ENCODE measurements at places on chromosomes 1 and 21.

DNA sequence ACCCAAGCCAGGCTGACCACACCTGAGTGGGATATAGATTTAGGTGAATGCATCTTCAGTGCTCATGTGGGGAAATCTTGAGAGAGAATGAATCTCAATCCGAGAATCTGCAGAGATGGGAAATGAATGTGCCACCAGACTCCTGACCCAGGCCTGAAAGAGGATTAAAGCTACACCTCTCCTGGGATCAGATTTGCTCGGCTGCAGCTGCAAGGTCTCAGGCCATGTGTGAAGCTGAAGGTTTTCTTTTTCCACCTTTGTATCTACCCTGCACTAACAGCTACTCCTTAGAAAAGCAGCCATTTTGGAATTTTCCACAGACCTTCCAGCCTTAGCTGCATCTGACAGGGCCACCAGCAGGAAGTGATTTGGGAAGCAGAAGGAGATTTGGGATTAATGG lies 18.3 kb downstream of the GPR3 start:
- no peak for DNase-seq

DNA sequence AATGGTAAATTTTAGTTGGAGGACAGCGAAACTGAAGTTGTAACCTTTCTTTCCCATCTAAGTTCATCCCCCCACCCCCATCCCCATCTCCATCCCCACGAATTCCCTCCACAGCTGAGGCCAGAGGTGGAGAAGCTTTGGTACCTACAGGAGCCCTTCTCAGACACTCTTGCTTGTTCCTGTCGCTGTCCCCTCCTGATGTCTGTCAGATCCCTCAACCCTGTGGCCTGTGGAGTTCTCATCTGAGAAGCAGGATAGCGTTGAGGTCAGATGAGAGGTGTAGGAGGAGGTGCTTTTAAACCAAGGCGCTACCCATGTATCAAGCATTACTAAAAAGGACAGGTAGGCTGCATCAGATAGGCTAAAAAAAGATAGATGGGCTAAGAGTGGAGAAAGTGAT lies 769 bp downstream of the NTPCR start:
- DNase-seq, result peak; percentile 52

DNA sequence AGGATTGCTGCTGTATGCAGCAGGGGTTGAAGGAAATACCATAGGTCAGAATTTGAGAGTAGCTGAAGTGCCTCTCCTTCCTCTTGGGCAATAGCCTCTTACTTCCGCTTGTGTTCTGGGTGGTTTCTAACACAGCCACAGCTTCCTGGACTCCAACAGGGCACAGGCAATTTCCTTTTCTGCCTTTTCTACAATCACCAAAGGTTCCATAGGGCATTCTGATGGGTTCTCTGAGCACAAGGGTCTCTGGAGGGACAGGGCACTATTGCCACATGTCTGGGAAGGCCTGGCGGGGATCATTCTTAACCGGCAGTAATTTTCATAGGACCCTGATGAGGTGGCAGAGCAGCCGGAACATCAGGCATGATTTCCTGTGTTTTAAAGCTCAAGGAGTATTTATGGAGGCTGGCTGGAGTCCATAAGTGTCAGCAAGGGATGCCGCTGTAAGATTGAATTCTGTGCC lies 5.5 kb upstream of the AGTRAP start:
- DNase-seq, result peak; percentile 63

DNA sequence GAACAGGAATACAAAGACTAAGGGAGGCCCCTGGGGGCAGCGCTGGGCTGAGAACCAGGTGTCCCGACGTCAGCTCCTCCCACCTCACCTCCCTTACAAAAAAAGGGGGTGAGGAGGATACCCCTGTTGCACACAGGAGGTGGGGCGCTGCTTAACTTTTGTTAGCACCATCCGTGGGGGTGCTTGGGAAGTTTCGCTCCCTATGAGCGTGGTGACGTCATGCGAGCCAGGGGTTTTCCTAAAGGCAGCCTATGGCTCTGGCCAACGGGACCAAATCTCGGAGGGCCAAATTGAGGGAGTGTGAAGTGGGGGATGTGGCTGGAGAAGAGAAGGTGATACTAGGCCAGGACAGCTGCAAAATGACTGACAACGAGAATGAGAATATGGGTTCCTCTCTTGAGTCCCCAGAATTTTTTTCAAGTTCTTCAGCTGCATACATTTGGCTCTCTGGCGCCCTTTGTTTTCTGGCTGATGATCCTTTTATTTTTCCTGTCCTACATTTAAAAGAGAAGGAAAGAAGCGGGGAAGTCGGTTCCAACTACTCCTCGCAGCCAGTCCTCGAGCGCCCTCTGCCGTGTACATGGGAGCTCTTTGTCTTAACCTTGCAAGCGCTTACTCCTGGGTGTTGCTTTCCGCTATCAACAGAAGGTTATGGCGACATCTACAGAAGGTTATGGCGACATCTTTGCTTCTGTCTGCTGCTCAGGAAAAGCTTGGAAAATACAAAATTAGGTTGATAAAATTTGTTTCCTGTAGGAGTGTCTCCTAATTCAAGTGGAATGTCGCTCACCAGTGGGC lies 48.0 kb upstream of the ZC3H11B start:
- peak; percentile 84 for DNase-seq

DNA sequence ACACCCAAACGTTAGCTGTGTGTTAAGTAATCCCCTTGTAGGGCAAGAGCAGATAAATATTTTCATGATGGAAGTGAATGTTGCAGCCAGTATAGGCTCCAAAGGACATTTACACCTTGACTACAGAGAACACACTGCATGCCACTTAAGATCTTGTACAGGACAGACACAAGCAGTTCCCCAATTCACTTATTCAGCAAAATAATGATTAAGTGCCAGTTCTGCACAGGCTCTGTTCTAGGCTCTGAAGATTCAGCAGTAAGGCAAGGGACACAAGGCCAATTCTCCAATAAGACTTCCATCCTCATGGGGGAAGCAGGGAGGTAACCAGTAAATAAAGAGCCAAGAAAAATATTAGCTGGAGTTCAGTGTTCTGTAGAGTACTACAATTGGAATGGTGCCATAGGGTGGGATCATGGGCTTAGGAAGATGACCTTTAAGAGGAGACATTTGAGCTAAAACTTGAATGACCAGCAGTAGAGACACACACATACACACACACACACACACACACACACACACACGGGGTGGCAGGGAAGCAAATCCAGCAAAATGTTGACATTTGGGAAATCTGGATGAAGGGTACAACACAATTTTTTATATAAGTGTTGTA lies 199.9 kb upstream of the JUN start:
- DNase-seq, result no peak

DNA sequence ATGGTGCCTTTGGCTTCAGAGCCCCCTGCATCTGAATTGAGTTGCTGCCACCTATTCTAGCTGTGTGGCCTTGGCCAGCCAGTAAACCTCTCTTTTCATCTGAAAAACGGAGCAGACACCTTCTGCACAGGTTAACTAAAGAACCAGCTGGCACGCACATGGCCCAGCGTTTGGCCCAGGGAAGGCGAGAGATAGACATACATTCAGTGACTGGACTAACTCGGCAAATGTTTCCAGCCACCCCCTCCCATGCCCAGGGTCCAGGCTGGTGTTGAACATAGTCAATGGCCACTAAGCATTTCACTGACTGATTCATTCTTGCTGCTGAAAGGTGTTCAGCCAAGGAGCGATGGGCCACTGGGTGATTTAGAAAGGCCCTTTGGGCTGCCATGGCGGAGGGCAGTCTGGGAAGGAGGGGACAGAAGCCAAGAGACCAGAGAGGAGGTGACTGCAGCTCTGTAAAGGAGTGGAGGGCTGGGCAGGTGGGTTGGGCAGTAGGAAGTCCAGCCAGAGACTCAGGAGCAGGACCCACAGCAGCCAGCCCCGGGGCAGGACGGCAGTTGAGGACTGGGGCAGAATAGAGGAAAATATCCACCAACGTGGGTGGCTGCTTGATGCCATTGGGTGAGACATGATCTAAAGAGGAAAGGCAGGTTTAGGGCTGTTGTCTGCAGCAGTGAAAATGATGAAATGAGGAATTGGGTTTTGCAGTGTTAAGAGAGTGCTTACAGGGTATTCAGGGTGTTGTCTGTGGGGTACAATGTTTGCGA lies 184.3 kb downstream of the HIVEP3 start:
- DNase-seq, result no peak

DNA sequence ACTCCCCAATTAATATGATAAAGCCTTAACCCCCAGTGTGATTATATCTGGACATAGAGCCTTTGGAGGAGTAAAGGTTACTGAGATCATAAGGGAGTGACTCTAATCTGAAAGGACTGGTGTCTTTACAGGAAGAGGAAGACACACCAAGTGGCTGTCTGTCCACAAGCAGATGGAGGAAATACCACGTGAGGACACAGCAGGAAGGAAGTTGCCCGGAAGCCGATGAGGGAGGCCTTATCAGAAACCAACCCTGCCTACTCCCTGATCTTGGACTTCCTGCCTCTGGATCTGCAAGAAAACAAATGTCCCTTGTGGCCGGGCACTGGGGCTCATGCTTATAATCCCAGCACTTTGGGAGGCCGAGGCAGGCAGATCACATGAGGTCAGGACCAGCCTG lies 110.3 kb upstream of the CHRM3 start:
- no peak for DNase-seq

- no peak for DNase-seq
Measured at GRCh38 chr1:3776231-3776961, 3.8 kb downstream of the SMIM1 start.

DNA sequence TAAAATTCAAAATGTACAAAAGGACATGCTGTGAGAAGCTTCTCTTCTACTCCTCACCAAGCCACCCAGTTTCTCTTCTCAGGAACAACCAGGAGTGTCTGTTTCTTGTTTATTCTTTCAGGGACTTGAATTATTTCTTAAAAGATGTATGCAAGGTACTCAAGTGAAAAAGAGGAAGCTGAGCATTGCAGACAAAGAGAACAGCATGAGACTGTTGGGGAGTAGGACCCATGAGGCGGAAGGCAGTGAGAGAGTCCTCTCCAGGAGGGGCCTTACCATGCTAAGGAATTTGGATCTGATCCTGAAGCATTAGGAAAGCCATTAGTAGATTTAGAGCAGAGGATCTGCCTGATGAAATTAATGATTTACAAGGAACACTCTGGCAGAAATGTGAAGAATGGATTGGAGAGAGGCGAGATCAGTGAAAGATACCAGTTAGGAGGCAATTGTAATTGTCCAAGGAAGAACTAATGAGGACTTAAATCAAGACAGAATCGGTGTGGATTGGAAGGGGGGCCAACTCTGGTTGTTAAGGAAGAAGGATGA lies 14.7 kb upstream of the SSX2IP start:
- no peak for DNase-seq

DNA sequence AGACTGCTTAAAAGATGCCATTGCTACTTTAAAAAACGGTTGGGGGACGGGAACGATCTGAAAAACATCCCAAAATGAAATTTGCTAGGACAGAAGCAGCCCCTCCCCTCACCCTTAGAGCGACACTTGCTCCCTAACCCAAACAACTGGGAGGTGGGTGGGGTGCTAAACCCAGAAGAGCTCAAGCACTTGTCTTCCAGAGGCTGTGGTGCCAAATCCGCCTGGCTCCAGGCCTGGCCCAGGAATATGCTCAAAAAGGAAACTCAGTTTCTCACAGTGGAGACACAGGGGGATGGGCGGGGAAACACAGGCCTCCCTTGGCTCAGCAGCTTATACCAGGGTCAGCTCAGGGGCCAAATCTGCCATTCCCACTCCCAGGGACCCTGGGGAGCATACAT lies 644 bp upstream of the PBXIP1 start:
- DNase-seq, result no peak

DNA sequence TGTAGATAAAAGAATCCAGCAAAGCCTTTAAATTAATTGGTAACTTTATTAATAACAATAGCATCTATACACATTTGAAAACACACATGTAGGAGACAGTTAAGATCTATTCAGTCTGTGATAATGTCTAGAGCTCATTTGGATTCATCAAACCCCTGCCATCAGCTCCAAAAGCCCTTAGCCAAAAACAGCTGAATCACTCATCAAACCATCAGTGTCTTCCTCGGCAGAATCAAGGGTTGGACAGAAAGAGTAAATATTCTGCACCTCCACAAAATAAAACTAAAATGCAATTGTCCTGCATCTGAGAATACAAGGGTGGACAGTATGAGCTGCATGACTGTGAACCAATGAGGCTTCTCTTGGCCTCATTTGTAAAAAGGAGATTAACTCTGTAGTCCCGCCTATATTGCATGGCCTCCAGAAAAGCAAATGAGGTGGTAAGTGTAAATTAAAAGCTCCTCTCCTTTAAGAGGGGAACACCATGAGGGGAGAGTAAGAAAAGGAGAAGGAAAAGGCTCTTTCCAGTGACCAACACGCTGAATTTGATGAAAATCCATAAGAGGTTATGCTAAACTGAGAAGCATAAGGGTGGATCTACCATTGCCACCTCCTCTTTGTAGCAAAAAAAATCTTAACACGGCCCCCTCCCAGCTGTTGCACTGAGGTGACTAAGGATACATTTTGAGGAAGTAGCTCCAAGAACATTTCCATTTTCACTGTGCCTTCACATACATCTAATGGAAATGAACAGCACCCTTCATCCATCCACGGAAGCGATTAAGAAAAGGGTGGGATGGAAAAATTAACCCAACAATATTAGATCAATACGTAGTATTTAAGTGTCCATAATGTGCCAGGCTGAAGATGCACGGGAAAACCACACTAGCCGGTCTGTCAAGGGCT lies 14.7 kb upstream of the BOLA1 start:
- DNase-seq, result peak; percentile 74

DNA sequence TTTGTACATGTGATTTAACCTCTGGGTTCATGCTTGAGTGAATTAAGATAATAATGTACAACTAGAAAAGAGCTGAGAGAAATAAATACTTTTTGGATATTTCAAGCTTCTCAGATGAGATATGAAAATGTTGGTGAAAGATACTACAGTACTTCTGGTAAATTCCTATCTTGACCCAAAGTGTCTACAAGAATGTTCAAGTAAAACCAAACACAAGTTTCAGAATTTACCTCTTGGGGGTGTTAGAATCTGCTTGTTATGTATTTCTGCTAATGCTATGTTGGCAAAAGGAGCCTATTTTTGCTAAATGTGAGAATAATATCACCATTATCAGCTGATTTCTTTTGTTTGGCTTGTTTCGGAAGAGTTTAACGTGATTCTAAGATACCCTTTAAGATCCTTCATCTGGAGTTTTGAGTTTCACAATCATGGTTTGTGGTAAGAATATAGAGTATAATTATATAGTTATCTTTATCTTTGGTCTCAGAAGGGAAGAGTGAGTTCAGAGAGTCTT lies 388.5 kb downstream of the LMO4 start:
- DNase-seq, result no peak

- DNase-seq, result no peak
Measured at GRCh38 chr1:200629876-200630514, 9.4 kb upstream of the KIF14 start.

DNA sequence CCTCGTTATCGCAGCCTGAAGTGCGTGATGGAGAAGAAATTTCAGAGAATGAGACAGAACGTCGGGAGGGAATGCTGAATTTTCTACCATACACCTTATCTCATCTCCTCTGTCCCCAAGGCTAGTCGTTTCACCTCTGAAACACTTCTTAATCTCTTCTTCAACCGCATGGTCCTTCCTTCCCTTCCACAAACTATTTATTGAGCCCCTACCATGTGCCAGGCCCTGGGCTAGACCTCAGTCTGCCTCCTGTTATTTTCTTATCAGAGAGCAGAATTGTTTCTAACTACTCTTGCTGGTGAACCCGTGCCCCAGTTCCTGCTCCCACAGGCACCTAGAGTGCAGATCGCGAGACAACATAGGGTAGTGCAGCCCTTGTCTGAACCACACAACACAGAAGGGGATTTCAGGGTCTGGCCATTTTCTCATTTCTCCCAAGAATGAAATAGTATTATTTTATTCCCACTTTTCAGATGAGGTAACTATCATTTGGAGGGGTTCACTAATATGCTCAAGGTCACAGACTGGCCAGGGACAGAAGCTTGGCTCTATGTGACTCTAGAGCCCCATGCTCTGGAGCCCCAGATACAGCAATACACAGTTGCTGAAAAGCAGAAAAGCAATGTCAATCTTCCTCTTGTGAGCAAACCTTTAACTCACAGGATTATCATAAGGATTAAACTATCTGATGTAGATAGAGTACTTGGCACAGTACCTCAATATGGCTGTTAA lies 598 bp upstream of the ADIPOR1 start:
- peak; percentile 16 for DNase-seq
